Dorsolateral prefrontal cortex (tissue), 122 donors: ENCODE measurements at places on chromosomes 1 and 21. TPM values are rescaled to one million over a fixed set of nuclear protein-coding genes. Genes with fewer than 3 reads are reported as not detected.

The FABP3 gene
- total RNA-seq, result 77.7 TPM

The ADAM30 gene
- not detected for total RNA-seq

The XCL2 gene
- not detected for total RNA-seq

The HES4 gene
- total RNA-seq, result 24.7 TPM

The OR4F29 gene
- 1.6 TPM for total RNA-seq

The FCRL6 gene
- not detected for total RNA-seq

The SPTA1 gene
- total RNA-seq, result not detected

The SMIM1 gene
- total RNA-seq, result 6.6 TPM

The OLFM3 gene
- total RNA-seq, result 61.9 TPM

The STIL gene
- total RNA-seq, result 5.7 TPM

The VWA5B1 gene
- total RNA-seq, result 0.31 TPM

The GPATCH2 gene
- 19.2 TPM for total RNA-seq
